ENCODE measurements at places on chromosomes 5 and 9. TPM values are rescaled to one million over a fixed set of nuclear protein-coding genes. Genes with fewer than 3 reads are reported as not detected.

- DNase-seq, result peak; percentile 66
Measured at GRCh38 chr5:127011153-127011552, 19.2 kb downstream of the MARCHF3 start.

Gene LCN9
- total RNA-seq, result not detected

DNA sequence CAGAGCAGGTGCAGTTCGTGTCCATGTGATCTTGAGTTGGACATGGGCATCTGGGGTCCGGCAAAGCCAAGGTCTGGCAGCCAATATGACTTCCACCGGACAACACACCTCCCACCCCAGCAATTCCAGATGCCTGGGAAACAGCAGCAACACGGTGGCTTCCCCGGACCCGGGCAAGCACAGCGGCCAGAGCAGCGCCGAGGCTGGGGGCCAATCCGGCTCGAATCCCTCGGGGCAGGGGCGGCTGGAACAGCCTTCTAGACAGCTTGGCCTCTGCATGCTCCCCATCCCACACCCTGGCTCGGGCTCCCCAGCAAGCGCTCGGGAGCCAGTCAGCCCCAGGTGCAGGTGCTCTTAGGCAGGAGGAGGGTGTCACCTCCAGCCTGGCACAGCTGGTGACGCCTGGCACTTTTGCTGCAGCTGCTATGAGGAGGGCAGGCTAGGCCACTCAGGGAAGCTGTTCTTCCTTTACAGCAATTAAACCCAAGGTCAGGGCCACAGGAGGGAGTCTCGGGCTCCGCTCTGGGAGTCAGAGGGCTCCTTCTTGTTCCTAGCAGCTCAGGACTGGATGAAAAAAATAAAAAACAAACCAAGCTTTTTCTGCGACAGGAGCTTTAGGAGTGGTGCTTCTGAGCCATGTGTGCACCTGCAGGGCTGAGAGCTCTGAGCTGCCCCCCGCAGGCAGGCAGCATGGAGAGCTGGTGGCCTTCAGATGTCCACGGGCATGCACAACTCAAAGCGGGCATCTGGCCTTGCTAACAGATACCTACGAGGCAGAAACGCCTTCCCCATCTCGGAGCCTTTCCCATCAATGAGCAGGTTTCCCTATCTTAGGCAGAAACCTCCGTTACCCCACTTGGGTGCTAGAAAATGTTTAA lies 28.2 kb downstream of the DBH start:
- no peak for DNase-seq

GRCh38 chr9:93216073-93216365 lies 32.1 kb downstream of the WNK2 start:
- DNase-seq, result no peak

DNA sequence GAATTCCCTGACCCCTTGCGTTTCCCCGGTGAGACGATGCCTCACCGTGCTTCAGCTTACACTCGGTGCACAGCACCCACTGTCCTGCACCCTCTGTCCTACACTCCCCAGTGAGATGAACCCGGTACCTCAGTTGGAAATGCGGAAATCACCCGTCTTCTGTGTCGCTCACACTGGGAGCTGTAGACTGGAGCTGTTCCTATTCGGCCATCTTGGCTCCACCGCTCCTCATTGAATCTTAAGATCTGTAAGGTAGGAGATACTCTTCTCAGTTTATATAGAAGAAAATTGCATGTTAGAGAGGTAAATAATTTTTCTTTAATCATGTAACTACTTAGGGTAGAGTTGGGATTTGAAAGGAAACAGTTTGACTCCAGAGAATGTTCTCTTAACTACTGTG lies 62.2 kb downstream of the DMRTA1 start:
- no peak for DNase-seq

DNA sequence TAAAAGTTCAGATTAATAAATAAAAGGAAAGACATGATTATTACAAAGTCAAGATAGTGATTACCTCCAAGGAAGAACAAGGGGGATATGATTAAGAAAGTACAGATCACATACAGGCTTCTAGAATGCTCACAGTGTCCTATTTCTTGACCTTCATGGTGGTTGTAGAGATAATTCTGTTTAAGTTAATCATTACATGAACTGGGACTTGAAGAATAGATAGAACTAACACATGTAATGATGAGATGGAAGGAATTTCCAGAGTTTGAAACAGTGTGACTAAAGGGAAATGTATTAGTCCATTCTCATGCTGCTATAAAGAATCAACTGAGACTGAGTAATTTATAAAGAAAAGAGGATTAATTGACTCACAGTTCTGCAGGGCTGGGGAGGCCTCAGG lies 72.7 kb downstream of the LURAP1L start:
- no peak for DNase-seq

Gene FCN2
- total RNA-seq, result not detected

DNA sequence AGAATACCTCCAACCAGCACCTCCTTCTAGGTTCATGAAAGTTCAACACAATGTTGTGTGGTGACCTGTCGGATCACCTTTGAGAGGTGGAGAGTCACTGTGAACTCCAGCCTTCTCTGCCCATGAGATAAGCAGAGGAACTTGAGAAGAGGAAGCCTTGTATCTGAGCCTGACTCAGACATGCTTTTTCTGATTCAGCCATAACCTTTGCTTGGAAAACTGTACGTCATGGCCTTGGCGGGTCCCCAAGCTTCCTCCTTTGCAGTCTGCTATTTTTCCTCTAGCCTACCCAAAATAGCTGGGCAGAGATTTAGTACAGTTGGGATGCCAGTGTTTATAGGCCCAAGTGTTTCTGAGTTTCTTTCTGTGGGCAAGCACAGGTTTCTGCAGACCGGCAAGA lies 274.7 kb downstream of the CETN3 start:
- DNase-seq, result no peak

- no peak for DNase-seq
Measured at GRCh38 chr9:113933671-113934070, 57.6 kb downstream of the ZNF618 start.

DNA sequence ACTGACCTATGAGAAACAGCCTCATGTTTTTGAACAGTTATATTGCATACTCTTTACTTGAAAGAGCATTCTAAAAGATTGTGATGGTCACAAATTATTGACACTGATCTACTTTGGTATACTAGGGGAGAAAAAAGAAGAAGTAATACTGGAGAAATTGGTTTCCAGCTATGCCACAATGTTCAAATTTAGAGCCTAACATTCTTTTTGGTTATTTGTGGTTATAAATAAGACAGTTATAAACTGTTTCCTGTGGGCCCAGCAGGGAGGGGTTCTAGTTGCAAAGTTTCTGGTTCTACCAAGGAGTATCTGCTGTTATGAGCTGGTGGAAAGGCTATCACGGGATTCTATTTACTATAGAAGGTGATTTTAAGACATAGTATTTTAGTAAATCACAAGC lies 4.8 kb downstream of the CWC27 start:
- DNase-seq, result no peak

DNA sequence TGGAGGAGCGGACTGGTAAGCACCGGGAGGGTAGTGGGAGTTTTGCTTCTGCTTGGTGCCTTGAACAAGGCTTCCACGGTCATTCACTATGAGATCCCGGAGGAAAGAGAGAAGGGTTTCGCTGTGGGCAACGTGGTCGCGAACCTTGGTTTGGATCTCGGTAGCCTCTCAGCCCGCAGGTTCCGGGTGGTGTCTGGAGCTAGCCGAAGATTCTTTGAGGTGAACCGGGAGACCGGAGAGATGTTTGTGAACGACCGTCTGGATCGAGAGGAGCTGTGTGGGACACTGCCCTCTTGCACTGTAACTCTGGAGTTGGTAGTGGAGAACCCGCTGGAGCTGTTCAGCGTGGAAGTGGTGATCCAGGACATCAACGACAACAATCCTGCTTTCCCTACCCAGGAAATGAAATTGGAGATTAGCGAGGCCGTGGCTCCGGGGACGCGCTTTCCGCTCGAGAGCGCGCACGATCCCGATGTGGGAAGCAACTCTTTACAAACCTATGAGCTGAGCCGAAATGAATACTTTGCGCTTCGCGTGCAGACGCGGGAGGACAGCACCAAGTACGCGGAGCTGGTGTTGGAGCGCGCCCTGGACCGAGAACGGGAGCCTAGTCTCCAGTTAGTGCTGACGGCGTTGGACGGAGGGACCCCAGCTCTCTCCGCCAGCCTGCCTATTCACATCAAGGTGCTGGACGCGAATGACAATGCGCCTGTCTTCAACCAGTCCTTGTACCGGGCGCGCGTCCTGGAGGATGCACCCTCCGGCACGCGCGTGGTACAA lies 556 bp downstream of the PCDHGC3 start:
- DNase-seq, result peak; percentile 89

DNA sequence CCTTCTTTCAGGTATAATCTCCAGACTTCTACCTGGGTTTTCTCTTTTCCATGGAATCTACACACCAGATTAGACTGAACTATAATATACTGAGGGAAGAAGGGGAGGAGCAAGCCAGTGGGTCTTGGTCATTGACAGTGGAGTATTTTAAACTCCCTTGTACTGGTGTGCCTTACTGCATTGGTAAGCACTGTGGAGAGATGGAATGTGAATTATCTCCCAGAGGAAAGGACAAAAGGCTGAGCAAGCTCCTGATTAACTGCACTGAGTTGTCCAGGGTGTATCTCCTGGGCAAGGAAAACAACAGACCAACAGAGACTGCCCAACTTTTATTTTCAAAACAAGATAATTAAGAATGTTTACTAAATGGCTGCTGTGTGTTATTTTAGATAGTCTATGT lies 29.8 kb upstream of the SLCO6A1 start:
- no peak for DNase-seq

DNA sequence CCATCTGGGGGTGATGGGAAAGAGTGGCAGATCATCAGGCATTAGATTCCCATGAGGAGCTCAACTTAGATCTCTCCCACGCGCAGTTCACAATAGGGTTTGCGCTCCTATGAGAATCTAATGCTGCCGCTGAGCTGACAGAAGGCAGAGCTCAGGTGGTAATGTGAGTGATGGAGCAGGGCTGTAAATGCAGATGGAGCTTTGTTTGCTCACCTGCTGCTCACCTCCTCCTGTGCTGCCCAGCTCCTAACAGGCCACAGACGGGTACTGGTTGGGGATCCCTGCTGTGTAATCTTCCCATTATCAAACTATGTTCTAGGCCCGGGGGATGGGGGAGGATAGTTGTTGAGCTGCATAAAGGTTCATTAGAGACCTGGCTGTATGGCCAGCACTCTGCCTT lies 58.4 kb downstream of the UGCG start:
- DNase-seq, result no peak

DNA sequence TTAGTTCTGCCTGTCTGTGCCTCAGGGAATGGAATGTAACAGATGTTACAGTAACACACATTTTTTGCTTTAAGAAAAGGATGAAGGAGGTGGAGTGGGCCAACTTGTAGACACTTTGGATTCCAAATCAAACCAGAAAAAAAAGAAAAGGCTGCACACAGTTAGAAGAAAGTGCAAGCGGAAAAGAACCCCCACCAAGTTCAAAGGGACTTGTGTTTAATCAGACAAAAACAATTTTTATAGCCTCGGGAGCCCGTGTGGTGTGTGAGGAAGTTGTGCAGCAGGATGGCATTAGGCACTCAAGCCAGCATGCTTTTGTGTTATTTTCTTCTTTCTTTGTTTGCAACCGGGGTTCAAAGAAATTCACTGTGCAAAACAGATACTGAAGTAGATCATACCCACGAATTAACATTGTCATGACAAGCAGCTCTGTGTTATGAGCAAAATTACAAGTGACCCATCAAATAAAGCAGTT lies 189.5 kb downstream of the SEMA5A start:
- DNase-seq, result peak; percentile 19

DNA sequence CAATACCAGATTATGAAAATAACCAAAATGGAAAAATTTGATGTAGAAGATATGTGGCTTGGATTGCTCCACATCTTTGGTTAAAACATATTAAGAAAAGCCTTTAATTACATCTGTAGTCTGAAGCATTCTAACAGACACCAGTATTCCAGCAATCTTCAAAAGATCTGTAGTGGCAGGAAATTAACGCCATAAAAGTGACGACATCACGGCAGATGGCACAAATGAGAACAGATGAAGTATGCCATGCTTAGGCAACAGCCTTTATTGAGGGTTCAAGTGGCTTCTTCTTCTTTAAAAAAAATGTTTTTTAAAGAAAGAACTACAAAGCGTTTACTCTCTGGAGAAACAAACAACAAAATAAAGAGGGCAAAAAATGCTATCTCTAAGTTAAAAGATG lies 164.2 kb downstream of the MEF2C start:
- no peak for DNase-seq

DNA sequence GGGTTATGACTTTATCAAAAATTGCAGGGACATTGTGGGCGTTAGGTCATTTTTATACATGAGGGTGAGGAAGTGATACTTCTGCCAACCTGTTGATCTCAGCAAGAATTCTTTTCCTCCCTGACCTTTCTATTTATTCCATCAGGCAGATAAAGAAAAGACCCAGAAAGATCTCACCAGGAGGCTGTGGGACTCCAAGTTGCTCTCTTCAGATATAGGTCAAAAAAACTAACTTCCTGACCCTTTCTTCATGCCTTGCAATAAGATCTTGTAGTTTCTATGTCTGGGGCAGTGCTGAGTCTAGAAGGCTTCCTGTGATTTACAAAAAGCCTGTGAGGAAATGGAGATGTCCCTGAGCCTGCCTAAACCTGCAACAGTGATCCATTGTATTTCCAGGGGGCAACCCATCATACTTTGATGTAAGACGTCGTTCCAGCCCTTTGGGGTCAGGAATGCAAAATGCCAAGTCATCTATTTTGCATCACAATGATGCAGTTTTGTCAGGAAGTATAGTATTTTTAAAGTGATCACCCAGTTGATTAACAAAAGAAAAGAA lies 22.0 kb upstream of the PIK3R1 start:
- no peak for DNase-seq

GRCh38 chr5:131792896-131793295 lies 3.9 kb downstream of the FNIP1 start:
- no peak for DNase-seq

GRCh38 chr5:176492431-176492830 lies 44.2 kb downstream of the FAF2 start:
- DNase-seq, result no peak

- DNase-seq, result no peak
Measured at GRCh38 chr9:121893786-121894185, 199.3 kb downstream of the TTLL11 start.

DNA sequence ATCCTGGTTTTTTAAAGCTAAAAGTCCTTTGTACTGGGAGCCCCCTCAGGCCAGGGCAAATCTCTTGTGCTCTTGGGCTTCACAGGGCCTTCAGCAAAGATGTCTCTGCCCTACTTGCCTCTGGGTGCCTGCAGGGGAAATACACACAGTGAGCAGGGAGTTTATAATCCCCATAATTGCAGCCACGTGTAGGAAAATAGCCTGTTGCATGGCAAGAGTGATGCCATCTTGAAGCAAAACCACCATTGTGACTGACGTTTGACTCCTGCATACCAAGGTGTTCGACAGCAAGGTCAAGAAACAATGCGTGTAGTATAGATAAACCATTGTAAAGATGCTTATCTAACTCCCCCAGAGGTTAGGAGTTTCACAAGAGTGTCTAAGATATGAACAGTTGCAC lies 11.4 kb upstream of the IL3 start:
- DNase-seq, result no peak

- DNase-seq, result no peak
Measured at GRCh38 chr5:164998590-164998989, 1493.2 kb downstream of the MAT2B start.

- no peak for DNase-seq
Measured at GRCh38 chr9:16627967-16628366, 242.5 kb downstream of the BNC2 start.

GRCh38 chr9:75593920-75594319 lies 296.6 kb upstream of the PCSK5 start:
- no peak for DNase-seq

- no peak for DNase-seq
Measured at GRCh38 chr9:121082075-121082474, 7.3 kb downstream of the CNTRL start.

GRCh38 chr5:57550132-57550531 lies 67.5 kb upstream of the ACTBL2 start:
- no peak for DNase-seq

GRCh38 chr9:4197548-4197947 lies 102.3 kb downstream of the GLIS3 start:
- DNase-seq, result no peak

Data from spinal cord (tissue), 10 donors.